ENCODE measurements at places on chromosomes 16 and 17. TPM values are rescaled to one million over a fixed set of nuclear protein-coding genes. Genes with fewer than 3 reads are reported as not detected.

GRCh38 chr16:8892101-8892575 lies 10.0 kb downstream of the LITAFD start:
- DNase-seq: no peak
- no peak overlapping the region for H3K4me3 ChIP-seq
- no peaks in the 10 kb centered on the region for H3K36me3 ChIP-seq
- H3K27me3 ChIP-seq: no peaks in the 10 kb centered on the region
- H3K27ac ChIP-seq: no peak overlapping the region

DNA sequence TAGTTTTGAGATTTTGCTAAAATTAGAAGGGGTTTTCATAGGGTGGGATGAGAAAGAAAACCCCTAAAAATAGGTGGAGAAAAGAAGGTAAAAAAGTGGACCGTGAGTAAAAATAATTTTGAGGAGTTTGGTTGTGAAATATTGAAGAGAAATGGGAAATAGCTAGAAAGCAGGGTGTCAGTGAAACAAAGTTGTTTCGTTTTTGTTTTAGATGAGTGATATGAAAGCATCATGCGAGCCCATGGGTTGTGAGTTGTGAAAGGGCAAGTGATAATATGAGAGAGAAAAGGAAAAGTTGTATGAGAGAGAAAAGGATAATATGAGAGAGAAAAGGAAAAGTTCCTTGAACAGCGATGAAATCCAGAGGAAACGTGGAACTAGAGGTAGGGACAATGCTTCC lies 7.3 kb upstream of the SMIM36 start:
- H3K4me1 ChIP-seq: no peaks in the 10 kb centered on the region
- no peaks in the 10 kb centered on the region for H3K27me3 ChIP-seq
- DNase-seq: no peak
- no peak overlapping the region for H3K4me3 ChIP-seq
- no peaks in the 10 kb centered on the region for H3K36me3 ChIP-seq

- no peaks in the 10 kb centered on the region for H3K36me3 ChIP-seq
- DNase-seq: no peak
- no peak overlapping the region for H3K27ac ChIP-seq
These were observed 24.8 kb upstream of the CSNK2A2 start for GRCh38 chr16:58222532-58223316.

DNA sequence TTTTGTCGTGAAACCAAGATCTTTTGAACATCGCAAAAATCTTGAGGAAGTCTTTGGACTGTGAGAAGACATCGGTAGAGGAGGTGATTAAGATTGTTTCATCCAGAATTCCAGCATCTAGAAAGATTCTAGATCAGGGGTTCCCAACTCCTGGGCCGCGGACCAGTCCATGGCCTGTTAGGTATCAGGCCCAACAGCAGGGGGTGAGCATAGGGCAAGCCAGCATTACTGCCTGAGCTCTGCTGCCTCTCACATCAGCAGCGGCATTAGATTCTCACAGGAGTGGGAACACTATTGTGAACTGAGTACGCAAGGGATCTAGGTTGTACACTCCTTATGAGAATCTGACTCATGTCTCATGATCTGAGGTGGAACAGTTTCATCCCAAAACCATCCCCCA lies 600.6 kb upstream of the CDH11 start:
- H3K4me1 ChIP-seq: no peaks in the 10 kb centered on the region
- no peaks in the 10 kb centered on the region for H3K36me3 ChIP-seq
- DNase-seq: no peak
- no peak overlapping the region for H3K4me3 ChIP-seq

GRCh38 chr17:7930841-7931631 lies 710 bp downstream of the TRAPPC1 start:
- peak overlapping the region; percentile 83 for H3K4me3 ChIP-seq
- peak overlapping the region; percentile 61 for H3K27ac ChIP-seq
- peaks cover 17% of the 10 kb centered on the region for H3K4me1 ChIP-seq
- no peaks in the 10 kb centered on the region for H3K36me3 ChIP-seq
- DNase-seq: no peak

XYLT1 gene
- total RNA-seq: 42.2 TPM

GCGR gene
- total RNA-seq: not detected

RPS15A gene
- total RNA-seq: 6,532 TPM
